ENCODE measurements at places on chromosomes 2 and 18.
A peak's percentile ranks its signal among the peaks of the same experiment; 100 is the strongest.

GRCh38 chr2:238754259-238754658 lies 93.6 kb upstream of the TWIST2 start:
- peak; percentile 15 for DNase-seq

DNA sequence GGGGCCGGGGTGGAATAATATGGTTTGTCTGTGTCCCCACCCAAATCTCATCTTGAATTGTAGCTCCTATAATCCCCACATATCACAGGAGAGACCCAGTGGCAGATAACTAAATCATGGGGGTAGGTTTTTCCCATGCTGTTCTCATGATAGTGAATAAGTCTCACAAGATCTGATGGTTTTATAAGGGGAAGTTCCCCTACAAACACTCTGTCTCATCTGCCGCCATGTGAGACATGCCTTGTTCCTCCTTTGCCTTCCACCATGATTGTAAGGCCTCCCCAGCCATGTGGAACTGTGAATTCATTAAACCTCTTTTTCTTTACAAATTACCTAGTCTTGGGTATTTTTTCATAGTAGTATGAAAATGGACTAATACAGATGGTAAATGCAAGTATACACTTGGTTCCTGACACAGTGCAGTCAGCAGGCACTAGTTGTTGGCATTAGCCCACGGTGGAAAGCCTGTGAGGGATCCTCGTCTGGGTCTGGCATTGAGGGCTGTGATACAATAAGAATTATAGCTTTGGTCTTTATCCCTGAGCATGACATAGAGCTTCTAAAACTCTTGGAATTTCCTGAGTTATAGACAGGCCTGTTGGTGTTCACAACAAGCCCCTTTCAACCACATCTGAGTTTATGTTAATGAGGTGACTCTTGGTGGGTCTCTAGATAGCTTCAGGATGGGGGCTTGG lies 135.8 kb downstream of the CABLES1 start:
- no peak for DNase-seq

DNA sequence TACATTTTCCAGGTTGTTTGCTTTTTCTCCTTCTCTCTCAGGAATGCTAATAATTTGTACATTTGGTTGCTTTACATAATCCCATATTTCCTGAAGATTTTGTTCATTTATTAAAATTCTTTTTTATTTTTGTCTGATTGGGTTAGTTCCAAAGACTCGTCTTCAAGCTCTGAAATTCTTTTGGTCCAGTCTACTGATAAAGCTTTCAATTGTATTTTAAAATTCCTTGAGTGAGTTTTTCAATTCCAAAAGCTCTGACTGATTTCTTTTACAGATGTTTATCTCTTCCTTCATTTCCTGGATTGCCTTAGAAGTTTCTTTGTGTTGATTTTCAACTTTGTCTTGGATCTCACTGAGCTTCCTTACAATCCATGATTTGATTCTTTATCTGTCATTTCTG lies 50.0 kb downstream of the MBOAT2 start:
- DNase-seq = no peak

- peak; percentile 99 for DNase-seq
Observed at GRCh38 chr18:3688690-3689089, 238.7 kb downstream of the TGIF1 start.

DNA sequence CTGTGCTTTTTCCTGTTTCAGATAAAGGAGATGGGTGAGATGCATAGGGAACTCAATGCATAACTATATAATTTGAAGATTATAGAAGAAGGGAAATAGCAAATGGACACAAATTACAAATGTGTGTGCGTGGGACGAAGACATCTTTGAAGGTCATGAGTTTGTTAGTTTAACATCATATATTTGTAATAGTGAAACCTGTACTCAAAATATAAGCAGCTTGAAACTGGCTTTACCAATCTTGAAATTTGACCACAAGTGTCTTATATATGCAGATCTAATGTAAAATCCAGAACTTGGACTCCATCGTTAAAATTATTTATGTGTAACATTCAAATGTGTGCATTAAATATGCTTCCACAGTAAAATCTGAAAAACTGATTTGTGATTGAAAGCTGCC lies 16.4 kb upstream of the MSH2 start:
- DNase-seq = no peak

GRCh38 chr2:207413376-207413907 lies 116.3 kb upstream of the CREB1 start:
- no peak for DNase-seq

- DNase-seq = no peak
Observed at GRCh38 chr2:5713101-5713500, 20.9 kb downstream of the SOX11 start.

DNA sequence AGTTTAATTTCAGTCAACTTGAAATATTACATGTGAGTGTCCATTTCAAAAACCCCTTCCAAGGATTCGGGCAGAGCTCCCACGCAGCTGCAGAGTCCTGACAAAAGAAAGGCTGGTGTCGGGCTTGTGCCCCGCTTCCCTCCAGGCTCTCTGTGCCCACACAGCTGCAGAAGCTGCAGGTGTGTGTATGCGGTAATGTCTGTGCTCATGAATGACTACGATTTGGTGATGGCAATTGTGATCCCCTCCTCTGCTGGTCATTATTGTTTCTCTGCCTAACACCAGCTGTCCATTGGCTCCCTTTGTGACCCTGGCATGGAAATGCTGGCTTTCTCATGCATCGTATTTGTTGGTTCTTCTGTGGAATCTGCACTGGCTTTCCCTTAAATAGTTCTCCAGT lies 224.8 kb downstream of the NUP35 start:
- no peak for DNase-seq

DNA sequence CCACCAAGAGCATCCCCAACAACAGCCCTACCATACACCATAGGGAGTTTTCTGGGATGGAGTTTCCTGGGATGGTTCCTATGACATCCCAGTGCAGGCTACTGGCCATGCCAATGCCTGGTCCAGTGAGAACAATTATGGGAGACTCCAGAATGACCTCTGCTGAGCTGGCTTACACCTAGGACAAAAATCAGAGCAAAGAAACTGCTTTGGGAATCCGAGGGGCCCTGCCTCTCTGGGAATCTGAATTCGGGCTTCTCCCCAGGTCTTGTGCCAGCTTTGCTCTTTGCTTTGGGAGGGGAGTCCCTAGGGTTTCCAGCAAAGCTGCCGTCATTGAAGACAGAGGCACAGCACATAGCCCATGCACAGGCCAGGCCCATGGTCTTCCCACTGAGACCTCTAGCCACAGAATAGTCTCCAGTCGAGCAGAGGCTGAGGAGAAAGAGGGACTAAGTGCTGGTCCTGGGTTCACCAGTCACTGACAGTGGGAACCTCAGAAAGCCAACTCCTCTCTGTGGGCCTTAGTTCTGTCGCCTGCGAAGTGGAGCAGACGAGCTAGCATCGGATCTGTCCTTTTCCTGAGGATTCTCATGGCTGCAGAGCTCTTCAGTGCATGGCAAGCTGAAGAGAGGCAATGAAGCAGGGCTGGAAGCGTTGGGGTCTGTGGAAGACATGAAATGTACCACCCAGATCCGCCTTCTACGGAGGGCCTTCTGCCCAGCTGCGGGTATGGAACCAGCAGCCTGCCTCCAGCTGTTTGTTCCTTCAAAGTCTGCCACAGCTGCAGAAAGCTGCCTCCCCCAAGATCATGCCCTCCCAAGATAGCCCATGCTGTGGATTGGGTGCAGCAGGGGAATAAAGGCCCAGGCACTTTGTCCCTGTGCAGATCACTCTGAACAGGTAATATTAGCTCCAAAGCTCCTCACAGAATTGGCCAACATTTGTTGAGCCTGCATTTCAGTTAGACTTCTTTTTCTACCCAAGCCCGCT lies 11.2 kb upstream of the LBH start:
- no peak for DNase-seq

- DNase-seq = no peak
Observed at GRCh38 chr2:24744356-24744755, 48.8 kb downstream of the PTRHD1 start.

DNA sequence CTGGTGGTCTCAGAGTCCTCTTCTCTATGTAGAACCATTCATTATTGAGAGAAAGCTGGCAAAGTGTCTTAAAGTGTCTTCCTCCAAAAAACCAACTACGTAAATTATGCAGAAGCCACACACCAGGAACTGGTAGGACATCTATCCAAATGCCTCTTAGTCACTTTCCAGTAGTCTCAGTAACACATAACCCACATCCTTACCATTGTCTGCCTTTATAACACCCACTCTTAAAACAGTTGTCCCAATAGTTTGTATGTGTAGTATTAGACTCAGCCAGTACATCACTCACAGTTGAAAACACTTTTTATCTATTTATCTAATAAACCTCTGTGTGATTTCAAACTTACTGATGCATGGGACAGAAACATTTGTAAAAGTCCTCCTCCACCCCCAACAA lies 143.6 kb upstream of the HNRNPA3 start:
- no peak for DNase-seq

All from fibroblast of mammary gland (primary cell).